ENCODE measurements at places on chromosomes 7 and 10.

DNA sequence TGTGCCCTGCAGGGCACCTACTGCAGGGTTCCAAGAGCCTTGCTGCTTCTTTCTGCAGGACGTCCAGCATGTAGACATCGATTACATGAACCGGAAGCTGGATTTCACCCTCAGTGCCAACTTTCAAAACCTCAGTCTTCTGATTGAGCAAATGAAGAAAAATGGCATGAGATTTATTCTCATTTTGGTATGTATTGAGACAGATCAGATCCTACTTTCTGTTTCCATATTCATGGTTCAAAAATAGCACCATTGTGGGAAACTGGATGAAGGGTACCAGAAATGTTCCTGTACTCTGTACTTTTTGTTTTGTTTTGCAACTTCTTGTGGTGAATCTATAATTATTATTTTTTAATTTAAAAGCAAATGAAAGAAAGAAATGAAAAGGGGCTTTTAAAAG lies 64.1 kb downstream of the MGAM2 start:
- no peak for DNase-seq

- DNase-seq: no peak
Observed at GRCh38 chr7:92598310-92598981, 8.3 kb upstream of the FAM133B start.

- no peak for DNase-seq
Observed at GRCh38 chr7:18341756-18342155, 153.8 kb upstream of the HDAC9 start.

DNA sequence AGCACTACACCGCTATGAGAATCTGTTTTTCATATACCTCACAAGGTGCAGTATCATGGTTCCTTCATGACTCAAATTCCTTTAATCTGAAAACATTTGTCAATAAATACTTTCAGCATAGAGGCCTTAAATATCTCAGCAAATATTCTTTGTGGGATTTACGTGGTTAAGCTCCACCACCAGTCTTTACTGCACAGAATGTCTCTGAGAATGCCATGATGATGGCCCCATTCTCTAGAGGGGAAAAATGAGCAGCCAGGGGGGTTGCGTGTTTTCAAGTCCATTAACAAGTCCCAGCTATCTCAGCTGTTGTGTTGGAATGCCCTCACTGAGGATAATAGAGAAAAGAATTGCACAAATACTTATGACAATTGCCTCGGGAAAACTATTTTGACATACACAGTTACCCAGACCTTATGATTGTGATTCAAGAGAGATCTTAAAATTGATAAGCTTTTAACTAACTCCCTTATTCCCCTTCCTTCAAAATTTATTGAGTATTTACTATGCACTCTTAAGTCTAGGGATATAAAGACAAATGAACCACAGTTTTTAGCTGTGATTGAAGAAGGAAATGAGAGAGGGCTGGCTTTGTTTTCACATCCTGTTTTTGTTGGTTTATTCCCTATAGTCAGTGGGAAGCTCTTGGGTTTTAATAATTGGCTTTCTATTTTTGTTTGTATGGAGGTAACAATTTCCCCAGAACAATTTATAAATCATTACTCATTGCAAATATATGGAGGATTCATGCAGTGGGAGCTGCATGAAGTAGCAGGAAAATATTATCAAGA lies 176.5 kb upstream of the VWC2 start:
- no peak for DNase-seq
